T-cell (primary cell): ENCODE measurements at places on chromosomes 5 and 9. TPM values are rescaled to one million over a fixed set of nuclear protein-coding genes. Genes with fewer than 3 reads are reported as not detected.
A peak's percentile ranks its signal among the peaks of the same experiment; 100 is the strongest.

DNA sequence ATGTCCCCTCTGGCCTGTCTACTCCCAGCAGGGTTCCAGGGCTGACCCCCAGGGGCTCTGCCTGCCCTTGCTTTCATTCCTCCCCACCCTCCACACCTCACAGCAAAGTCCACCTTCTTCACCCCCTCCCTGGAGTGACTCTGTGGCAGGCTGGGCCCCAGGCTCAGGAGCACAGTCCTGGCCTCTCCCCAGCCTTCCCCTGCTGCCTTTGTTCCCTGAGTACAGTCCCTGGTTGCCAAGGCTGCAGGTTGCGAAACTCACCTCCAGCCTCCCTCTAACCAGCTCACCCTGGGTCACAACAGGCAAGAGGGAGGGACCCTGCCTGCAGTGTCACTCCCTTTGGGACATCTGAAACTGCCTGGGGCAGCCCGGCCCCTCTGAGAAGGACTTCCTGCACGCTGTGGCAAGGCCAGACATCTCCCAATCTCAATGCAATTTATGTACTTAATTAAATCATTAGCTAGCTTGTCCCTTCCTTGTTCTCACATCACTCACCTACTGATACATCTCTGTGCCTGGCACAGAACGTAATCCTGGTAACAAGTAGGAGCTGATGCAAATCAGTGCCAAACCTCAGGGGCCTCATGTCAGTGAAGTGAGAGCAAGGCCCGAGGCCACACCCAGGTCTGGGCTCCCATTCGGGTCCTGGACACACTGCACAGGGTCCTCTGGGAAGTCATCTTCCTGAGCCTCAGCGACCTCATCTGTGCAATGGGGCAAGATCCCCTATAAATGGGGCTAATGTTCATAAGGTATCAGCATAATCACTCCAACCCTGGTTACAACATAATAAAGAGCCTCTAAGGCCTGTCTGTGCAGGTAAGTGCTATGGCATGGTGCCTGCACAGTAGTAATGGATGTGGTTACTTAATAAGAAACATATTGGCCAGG is 27.3 kb upstream of the TRIM14 start:
- no peak overlapping the region for H3K4me3 ChIP-seq
- no peak for DNase-seq
- H3K27me3 ChIP-seq, result no peaks in the 10 kb centered on the region
- no peaks in the 10 kb centered on the region for H3K36me3 ChIP-seq
- no peak overlapping the region for H3K27ac ChIP-seq

The PCDHA13 gene
- not detected for total RNA-seq

GRCh38 chr9:101126556-101126955 is 98.0 kb downstream of the PLPPR1 start:
- no peaks in the 10 kb centered on the region for H3K4me1 ChIP-seq
- no peak overlapping the region for H3K4me3 ChIP-seq

DNA sequence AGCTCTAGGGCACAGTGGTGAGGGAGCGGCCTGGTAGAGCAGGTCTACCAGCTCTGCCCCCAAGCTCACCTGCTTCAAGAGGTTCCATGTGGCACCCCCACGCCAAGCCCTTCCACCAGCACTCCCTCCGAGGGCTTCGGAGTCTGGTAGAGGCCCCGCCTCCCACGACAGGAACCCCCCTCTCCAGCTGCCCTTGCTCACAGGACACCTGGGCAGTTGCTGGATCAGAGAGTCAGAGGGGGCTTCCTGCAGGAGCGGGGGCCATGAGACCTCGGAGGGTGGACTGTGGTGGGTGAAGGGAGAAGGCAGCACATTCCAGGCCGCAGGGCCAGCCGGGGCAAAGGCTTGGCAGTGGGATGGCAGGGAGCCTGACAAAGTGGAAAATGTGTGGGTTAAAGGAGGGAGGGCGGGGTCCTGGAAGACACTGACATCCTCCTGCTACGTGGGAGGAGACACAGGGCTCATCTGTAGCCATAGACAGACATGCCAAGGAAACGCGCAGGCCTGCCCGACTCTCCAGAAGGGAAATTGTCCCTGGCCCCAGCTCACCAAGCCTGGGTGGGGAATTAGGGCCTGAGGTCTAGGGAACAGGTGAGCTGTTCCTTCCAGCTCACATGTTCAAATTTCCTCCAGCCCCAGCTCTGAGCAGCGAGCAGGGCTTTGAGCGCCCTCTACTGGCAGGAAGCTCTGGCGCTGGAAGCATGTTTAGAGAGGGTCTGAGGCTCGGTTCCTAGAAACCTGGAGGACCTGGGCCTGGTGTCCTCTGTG is 74.2 kb downstream of the NTNG2 start:
- H3K36me3 ChIP-seq, result no peaks in the 10 kb centered on the region
- DNase-seq, result peak; percentile 55
- peaks cover 22% of the 10 kb centered on the region for H3K4me1 ChIP-seq
- no peak overlapping the region for H3K27ac ChIP-seq

DNA sequence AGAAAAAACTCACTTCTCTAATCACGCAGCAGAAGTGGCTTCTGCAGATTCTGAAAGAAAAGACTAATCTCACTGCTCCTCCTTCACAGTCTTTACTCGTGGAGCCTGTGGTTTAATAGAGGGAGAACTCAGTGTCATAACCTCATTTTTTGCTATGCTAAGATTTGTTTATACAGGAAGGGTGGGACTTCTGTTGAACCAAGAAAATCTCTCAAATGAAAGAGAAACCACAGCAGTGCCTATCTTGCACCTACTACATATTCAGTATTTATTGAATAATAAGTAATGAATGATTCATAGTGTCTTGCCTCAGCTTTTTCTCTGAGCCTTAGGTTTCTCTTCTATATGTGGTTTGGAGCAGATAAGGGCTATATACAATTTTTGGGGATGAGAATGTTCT is 136.1 kb upstream of the DMAC1 start:
- no peaks in the 10 kb centered on the region for H3K36me3 ChIP-seq
- H3K27ac ChIP-seq, result peak overlapping the region; percentile 86
- DNase-seq, result no peak
- H3K4me3 ChIP-seq, result peak overlapping the region; percentile 32
- H3K4me1 ChIP-seq, result peaks cover 24% of the 10 kb centered on the region

GRCh38 chr5:152164860-152165259 is 240.2 kb upstream of the GLRA1 start:
- no peak for DNase-seq
- no peaks in the 10 kb centered on the region for H3K27me3 ChIP-seq
- no peaks in the 10 kb centered on the region for H3K36me3 ChIP-seq
- H3K27ac ChIP-seq, result no peak overlapping the region
- H3K4me3 ChIP-seq, result no peak overlapping the region

- no peak overlapping the region for H3K4me3 ChIP-seq
- H3K27me3 ChIP-seq, result no peaks in the 10 kb centered on the region
- H3K36me3 ChIP-seq, result peaks cover 90% of the 10 kb centered on the region
- H3K4me1 ChIP-seq, result peaks cover 62% of the 10 kb centered on the region
- DNase-seq, result peak; percentile 71
Measured at GRCh38 chr9:127943731-127944144, 6.1 kb upstream of the DPM2 start.
